ENCODE measurements at places on chromosomes 11 and 22. TPM values are rescaled to one million over a fixed set of nuclear protein-coding genes. Genes with fewer than 3 reads are reported as not detected.

ZNF215 gene
- 6.3 TPM for total RNA-seq

APOL4 gene
- total RNA-seq, result 18.8 TPM

CARD16 gene
- not detected for total RNA-seq

UBQLNL gene
- total RNA-seq, result 1.9 TPM

Data from parietal lobe (tissue), 2 donors.